Naive thymus-derived CD8-positive, alpha-beta T cell (primary cell): ENCODE measurements at places on chromosomes 7 and 10. TPM values are rescaled to one million over a fixed set of nuclear protein-coding genes. Genes with fewer than 3 reads are reported as not detected.

CCDC3 gene
- not detected for total RNA-seq

ZNF22 gene
- 47.0 TPM for total RNA-seq

PRSS1 gene
- total RNA-seq: not detected

OR2A5 gene
- not detected for total RNA-seq

NUTM2E gene
- total RNA-seq: 0.77 TPM

ANKIB1 gene
- 75.8 TPM for total RNA-seq

GHRHR gene
- total RNA-seq: not detected

CALML3 gene
- not detected for total RNA-seq

PRSS2 gene
- total RNA-seq: not detected

TMEM236 gene
- total RNA-seq: 0.18 TPM
